Natural killer cell (primary cell): ENCODE measurements at places on chromosomes 13 and 19. TPM values are rescaled to one million over a fixed set of nuclear protein-coding genes. Genes with fewer than 3 reads are reported as not detected.

Gene MCEMP1
- 4.8 TPM for total RNA-seq

Gene LRRC25
- 12.0 TPM for total RNA-seq

Gene ZSWIM9
- 7.0 TPM for total RNA-seq

Gene CD22
- total RNA-seq: 7.0 TPM

Gene FLT3LG
- total RNA-seq: 44.7 TPM

Gene SIGLEC12
- 0.57 TPM for total RNA-seq

Gene UNC13A
- total RNA-seq: not detected

Gene ZNF790
- total RNA-seq: 2.6 TPM

Gene RASGRP4
- total RNA-seq: 2.3 TPM

Gene DNAJB1
- total RNA-seq: 238 TPM

Gene VSTM2B
- not detected for total RNA-seq

- DNase-seq: no peak
Observed at GRCh38 chr19:2113439-2114211, 16.9 kb downstream of the IZUMO4 start.

- peak; percentile 91 for DNase-seq
Observed at GRCh38 chr19:36973021-36973843, 57.1 kb downstream of the ZNF568 start.

- DNase-seq: peak; percentile 2
Observed at GRCh38 chr13:103140001-103140671, 73.9 kb upstream of the SLC10A2 start.

DNA sequence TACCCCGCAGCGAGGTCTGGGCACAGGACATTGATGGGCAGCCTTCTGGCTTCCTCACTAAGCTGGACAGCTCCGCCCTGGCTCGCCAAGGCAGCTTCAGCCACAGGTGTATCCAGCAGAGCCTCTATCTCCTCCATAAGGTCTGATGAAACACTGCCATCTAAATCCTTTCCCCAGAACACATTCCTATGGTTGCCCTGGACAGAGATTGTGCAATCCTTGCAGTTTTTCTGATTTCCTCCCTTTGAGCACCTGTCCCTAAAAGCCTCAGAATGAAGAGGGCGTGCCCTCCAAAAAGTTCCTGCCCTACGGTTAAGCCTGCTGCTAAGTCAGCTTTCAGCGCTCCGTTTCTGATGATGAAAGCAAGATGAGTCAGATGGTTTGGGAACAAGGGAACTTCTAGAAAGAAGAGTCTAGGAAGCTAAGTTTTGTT lies 21.0 kb downstream of the CLEC4M start:
- no peak for DNase-seq

- no peak for DNase-seq
Observed at GRCh38 chr13:101869553-101869952, 417.1 kb downstream of the ITGBL1 start.

DNA sequence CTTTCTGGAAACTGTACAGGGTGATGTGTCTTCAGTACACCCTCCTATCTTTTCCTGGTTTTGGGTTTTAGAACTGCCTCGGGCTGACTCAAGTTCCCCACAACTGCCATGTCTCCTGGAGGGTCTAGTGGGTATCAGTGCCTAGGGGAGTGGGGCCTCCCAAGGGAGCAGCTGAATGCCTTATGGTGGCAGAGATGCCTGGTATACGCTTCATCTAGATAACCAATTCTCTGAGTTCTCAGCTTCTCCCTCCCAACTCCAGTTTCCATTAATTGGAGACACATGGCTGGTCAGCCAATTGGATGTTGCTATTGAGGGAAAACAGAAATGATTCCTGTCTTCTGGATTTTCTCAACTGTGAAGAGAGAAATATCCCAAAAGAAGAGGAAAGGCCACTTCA lies 12.8 kb downstream of the ZNF439 start:
- no peak for DNase-seq

DNA sequence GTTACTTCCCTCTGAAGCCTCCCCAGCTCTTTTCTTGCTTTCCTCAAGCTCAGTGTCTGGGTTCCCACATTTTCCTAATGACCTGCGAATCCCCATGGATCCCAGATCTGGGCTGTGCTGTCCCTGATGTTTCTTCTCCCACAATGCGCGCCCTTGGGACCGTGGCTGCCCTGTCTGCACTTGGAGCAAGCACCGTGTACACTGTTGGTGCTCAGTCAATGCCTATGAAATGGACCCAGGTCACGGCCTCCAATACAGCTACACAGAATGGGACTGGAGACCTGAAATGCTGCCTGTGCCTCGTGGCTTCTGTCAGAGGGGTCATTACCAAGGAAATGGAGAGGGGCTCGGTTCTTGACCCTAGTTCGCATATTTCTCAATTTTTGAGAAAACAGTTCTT lies 160.1 kb upstream of the SOX1 start:
- DNase-seq: no peak

- DNase-seq: no peak
Observed at GRCh38 chr19:4676955-4677731, 7.0 kb upstream of the MYDGF start.

- DNase-seq: no peak
Observed at GRCh38 chr13:94192431-94192975, 287.0 kb downstream of the DCT start.

- no peak for DNase-seq
Observed at GRCh38 chr13:37953696-37954095, 84.1 kb upstream of the TRPC4 start.

- DNase-seq: no peak
Observed at GRCh38 chr19:37959665-37960114, 52.7 kb downstream of the SIPA1L3 start.

- no peak for DNase-seq
Observed at GRCh38 chr13:34507630-34508029, 434.4 kb upstream of the NBEA start.

DNA sequence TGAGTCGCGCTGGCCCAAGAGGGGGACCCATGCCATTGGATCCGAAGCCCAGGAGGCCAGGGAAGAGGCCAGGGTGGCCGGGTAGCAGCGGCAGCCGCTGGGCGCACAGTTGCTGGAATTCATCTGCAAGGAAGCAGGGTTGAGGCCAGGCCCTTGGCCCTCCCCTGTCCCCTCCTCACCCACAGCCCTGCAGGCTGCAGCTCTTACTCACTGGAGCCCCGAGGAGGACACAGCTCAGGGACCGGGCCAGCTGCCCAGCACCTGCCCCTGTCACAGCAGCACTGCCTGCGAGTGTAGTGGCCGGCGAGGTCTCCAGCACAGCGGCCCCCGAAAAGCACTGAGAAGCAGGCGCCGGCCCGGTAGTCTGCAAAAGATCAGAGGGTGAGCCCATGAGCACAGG lies 11.2 kb downstream of the FBN3 start:
- DNase-seq: no peak

DNA sequence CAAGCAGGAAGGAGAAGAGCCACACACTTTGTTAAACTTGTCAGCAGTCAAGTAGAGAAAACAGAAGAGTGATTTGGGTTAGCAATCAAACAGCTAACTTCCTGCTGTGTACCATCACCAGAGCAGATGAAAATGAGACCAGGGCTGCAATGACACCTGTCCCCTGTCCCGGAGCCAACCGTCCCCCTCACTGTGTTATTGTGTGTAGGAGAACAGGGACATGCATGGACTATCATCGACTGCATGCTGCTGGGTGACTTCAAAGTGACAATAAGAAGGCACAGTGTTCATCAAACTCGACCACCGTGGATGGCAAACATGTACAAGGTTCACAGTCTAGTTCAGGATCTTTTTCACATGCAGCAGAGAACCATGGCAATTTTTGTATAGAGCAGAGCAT lies 94.0 kb upstream of the SLC15A1 start:
- no peak for DNase-seq

DNA sequence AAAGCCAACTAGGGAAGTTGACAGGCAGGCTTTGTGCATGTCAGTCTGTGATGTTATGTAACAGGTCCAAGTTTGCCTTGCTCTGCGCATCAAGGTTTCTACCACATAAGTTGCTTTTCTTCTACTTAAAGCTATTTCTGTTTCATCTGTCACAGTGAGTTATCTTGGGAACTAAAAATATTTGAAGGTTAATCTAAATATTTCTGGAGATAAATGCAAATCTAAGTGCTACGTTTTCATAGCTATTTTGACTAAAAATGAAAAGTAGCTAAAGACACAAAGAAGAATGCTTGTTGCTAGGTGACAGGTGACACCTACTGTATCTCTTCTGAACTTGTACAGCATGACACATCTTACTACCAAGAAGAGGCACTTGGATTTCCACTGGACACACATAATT lies 135.6 kb downstream of the KLF12 start:
- DNase-seq: peak; percentile 35

DNA sequence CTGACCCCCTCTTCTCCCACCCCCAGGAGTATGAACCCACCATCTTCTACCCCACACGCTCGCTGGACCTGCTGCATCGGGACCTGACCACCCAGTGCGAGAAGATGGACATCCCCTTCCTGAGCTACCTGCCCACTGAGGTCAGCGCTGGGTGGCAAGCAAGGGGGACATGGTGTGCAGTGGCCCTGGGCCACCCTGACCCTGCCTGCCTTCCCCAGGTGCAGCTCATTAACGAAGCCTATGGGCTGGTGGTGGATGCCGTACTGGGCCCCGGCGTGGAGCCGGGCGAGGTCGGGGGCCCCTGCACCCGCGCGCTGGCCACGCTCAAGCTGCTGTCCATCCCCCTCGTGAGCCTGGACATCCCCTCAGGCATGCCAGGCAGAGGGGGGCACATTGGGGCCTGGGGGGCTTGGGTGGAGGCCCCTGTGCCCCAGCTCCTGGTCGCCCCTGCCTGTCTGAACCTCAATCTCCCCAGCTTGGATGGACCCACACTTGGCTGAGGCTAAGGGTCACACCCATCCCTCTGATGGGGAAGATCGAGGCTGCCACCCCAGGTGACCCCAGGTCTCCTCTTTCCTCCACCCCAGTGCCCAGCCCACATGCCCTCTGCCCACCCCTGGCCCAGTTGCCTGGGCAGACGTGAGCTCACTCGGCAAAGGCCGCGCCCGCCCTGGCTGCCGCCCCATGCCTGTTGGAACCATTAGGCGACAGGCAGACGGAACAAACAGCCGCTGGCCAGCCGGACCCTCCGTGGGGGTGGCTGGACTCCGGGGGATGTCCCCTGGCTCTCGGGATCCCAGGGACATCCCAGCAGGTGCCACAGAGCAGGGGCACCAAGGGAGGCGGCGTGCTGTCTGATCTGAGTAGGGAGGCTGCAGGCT lies 2.5 kb upstream of the CILP2 start:
- DNase-seq: no peak

GRCh38 chr13:45084515-45084914 lies 35.8 kb upstream of the GTF2F2 start:
- DNase-seq: no peak

DNA sequence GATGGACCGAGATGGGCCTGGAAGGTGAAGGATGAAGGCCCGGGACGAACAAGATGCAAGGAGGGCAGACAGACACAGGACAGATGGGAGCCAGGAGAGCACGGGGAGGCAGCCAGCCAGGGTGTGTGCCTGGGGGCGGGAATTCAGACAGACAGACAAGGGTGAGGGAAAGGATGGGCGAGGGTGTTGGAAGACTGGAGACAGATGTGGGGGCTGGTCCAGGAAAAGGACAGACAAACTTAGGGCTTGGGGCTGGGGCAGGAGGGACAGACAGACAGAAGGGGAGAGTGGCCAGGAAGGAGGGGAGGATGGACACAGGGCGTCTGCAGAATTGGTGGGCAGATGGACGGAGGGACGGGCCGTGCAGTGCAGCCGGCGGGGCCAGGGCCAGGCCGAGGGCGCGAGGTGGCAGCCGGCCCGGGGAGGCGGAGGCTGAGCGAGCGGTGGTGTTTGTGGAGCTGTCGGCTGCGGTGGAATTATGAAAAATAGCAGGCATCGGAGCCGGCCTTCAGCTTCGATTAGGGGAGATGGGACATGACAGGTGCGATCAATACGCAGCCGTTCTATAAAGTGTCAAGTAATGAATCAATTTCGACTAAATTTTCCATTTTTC lies 4.6 kb upstream of the ERFL start:
- DNase-seq: no peak

GRCh38 chr19:44891016-44891882 lies at the start of gene TOMM40:
Gene TOMM40 (plus strand): TSS chr19:44891254. CDS start chr19:44891416, 162 bp downstream.
- DNase-seq: no peak

DNA sequence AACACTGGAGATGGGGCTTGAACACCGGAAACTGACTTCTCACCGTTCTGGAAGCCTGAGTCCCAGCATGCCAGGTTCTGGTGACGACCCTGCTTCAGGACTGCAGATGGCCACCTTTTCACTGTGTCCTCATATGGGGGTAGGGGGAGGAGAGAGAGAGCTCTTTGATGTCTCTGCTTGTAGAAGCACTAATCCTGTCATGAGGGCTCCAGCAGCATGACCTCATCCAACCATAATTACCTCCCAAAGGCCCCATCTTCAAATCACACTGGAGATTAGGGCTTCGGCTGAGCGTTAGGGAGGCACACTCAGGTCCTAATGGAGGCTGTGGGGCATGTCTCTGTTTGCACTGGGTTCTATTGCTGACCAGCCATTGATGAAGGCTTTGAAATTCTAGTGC lies 255.3 kb downstream of the TEX29 start:
- DNase-seq: no peak

DNA sequence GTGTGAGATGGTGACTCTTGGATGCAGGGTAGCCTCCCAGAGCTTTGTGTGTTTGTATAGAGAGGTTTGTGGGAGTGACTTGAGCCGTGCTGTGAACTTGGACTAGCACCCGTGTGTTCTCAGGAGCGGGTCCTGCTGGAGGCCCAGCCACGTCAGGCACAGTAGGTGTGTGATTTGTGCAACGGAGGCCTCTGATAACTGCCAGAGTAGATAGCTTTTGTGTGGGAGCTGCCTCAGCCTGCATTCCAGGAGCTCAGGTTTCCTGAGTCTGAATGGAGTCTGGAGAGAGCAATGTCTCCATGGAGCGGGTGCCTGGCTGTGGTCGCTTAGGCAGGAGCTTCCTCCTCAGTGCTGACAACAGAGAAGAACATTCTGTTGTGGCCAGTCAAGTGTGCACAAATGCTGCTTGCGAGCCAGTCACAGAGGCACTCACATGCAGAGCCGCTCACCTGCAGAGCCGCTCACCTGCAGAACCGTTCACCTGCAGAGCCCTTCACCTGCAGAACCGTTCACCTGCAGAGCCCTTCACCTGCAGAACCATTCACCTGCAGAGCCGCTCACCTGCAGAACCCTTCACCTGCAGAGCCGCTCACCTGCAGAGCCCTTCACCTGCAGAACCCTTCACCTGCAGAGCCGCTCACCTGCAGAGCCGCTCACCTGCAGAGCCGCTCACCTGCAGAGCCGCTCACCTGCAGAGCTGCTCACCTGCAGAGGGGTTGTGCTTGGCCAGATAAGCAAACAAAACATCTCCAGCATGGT lies 32.6 kb downstream of the TFDP1 start:
- no peak for DNase-seq

GRCh38 chr13:45229172-45229571 lies 28.3 kb upstream of the KCTD4 start:
- DNase-seq: no peak

GRCh38 chr19:3019211-3019854 lies 9.7 kb downstream of the TLE2 start:
- no peak for DNase-seq

DNA sequence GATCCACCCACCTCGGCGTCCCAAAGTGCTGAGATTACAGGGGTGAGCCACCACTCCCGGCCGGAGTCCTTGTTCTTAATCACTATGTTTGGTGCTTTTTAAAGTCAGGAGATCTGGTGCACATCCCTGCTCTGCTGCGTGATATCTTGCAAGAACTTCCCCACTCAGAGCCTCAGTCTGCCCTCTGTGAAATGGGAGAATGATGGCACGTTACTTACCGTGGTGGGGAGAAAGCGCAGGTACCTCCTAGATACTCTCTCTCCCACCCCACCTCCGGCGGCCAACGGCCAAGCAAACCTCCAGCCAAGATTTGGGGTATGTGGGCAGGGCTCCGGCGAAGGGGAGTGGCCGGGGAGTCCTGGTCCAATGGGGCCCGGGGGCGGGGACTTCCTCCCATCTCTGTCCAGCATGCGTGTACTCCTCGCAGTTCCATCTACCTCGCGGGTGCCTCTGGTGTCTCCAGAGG lies at the start of gene RYR1:
Gene RYR1, plus strand, starts transcription at position 424 of the 466 bp plus-strand sequence. CDS start 139 bp downstream, outside the sequence.
- DNase-seq: peak; percentile 23

- DNase-seq: peak; percentile 18
Observed at GRCh38 chr13:43786766-43787517, at the start of gene ENOX1. Gene ENOX1 (minus strand): TSS chr13:43786972.
